ENCODE measurements at places on chromosomes 3 and 15.

- DNase-seq = no peak
Observed at GRCh38 chr15:76983590-76984375, 11.1 kb upstream of the PSTPIP1 start.

DNA sequence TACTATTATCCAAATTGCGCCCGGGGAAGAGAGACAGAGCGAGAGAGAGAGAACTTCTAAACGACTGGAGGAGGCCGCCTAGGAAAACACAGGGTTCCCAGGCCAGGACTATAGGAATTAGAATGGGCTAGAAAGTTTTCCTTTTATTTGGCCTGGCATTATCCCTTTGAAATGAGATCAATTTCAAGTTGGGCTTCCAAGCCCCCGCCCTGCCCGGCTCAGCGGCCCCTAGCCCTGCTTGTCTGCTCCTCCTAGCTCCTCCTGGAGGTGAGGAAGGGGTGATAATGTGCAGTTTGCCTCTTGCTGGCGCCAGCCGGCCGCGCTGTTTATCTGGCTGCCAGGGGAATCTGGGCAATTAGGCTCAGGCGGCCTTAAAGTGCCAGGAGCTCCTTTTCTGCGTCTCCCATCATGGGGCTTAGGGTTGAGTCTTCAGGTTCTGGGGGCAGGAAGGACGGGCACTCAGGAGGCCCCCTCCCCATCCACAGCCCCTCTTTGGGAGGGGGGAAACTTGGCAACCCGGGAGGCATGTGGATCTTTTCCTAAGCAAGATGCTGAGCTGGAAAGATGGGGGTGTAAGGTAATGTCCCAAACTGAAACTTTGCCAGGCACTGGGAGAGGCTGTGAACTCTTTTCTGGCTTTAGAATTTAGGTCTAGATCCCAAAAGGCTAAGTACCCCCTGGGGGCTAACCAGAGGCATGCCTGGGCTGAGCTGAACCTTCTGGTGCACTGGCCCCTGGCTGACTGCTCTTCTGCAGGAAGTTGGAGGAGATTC is 5.5 kb downstream of the SMAD6 start:
- no peak for DNase-seq

DNA sequence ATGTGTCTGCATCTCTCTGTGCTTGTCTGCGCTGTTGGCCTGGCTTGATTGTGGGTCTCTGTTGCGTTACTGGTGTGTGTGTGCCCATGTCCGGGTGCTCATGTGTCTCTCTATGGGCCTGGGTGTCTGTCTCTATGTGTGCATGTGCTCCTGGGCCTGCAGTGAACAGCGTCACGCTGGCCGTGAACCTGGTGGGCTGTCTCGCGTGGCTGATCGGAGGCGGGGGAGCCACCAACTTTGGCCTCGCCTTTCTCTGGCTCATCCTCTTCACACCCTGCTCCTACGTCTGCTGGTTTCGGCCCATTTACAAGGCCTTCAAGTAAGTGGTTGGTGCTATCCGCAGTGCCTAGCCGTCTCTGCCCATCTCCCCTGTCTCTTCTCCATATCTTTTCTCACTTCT is 7.0 kb upstream of the PPCDC start:
- no peak for DNase-seq

- DNase-seq = no peak
Observed at GRCh38 chr15:20358066-20358778, 183.4 kb downstream of the GOLGA6L6 start.

DNA sequence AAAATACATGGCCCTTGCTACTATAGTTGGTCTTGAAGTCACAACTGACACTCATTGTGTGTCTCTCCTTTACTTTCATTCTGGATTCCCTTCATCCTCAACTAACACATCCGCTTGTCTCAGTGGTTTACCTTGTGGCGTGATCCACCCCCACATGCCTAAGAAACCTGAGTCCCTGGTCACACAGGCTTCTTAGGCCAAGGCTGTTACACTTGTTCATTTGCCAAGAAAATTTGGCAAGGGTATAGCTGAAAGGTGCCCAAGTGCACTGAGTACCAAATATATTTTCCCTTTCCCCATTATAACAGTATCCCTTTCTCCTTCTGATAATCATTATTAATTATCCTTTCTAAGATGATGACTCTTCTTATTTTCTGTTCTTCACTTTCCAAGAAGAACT is 207.6 kb upstream of the STAC start:
- no peak for DNase-seq

- DNase-seq = no peak
Observed at GRCh38 chr3:131082871-131083863, 56.5 kb downstream of the NEK11 start.

GRCh38 chr15:24733659-24734058 is 58.1 kb downstream of the NPAP1 start:
- DNase-seq = no peak

GRCh38 chr3:182989566-182989965 is 9.2 kb upstream of the DCUN1D1 start:
- DNase-seq = no peak

DNA sequence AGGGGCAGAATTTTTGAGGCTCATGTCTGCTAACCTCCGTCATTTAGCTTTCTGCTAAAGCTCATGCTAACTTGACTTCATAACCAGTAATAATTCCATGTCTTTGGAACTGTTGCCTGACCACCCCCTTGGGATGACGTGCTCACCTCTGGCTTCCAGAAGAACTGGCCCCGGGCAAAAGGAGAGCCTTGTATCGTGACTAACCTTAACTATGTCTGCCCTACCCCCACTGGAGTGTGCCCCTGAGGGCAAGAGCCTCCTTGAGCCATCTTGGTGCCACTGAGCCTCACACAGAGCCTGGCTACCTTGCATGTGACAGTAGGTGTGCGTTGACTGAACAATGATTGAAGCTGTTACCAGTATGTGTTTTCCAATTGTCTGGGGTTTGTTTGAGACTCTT is 4.7 kb downstream of the LRRK1 start:
- DNase-seq = no peak

DNA sequence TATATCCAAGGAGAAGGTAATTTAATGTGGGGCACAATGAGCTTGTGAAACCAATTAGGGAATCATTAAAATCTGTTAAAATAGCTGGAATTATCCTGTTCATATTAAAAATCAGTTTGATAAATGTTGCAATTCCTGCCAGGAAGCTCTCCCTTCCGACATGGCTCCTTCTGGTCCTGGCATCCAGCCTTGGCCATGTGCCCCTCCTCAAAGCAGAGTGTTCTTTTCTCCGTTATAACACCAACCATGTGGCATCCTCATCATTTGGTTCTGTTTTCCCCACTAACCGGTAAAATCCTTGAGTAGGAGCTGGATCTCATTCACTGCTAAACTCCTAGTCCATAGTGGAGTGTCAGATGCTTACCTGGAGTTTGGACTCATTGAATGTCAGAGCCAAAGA is 127.2 kb downstream of the ARNT2 start:
- no peak for DNase-seq

GRCh38 chr3:48271763-48272498 is 31.0 kb downstream of the ZNF589 start:
- no peak for DNase-seq

GRCh38 chr3:154356009-154356408 is 31.7 kb upstream of the DHX36 start:
- DNase-seq = no peak

- no peak for DNase-seq
Observed at GRCh38 chr3:62990704-62991413, 115.6 kb upstream of the CADPS start.

GRCh38 chr3:104717828-104718196 is 648.9 kb upstream of the ALCAM start:
- no peak for DNase-seq

- DNase-seq = no peak
Observed at GRCh38 chr3:107430214-107430995, 53.2 kb downstream of the CCDC54 start.

DNA sequence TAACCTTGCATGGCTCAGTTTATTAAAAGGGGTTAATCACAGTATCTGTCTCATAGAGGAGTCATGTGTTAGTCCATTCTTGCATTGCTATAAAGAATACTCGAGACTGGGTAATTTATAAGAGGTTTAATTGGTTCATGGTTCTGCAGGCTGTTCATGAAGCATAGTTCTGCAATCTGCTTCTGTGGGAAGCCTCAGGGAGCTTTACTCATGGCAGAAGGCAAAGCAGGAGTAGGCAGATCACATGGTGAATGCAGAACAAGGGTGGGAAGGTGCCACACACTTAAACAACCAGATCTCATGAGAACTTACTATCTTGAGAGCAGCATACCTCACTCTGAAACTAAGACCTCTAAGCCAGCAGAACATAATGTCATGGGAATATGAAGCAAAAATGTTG is 42.2 kb upstream of the PTX3 start:
- no peak for DNase-seq

DNA sequence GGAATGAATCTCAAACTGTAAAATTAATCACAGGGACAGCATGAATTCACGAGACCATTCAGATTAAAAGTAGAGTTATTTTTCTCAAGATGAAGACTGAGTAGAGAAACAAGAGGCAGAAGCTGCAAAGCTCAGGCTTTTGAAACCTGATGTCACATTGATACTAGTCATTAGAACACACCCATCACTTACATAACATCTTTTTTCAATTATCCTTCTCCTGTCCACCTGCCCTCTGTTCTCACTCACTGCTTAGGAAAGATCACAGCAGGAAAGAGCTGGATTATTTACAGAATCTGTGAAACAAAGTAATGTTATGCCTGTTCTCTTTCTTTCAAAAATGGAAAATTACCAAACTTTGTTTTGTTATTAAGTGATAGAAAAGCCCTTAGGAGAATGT is 72.0 kb upstream of the CDAN1 start:
- no peak for DNase-seq

DNA sequence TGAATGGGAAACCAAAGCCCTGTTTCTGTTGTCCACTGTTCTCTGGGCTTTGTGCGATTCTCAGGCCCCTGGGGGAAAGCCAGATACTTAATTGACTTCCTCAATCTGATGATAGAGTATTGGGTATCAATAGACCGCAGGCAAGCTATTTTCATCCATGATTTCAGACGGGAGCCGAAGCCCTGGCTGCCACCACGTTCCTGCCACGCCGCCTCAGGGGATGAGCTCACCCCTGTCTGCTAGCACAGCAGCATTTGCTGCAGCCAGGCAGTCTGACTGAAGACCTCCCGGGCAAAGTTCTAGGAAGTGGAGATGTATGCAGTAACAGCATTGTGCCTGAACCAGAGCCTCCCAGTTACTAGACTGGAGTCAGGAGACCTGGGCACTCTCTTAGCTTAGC is 69.8 kb downstream of the ISG20 start:
- no peak for DNase-seq

DNA sequence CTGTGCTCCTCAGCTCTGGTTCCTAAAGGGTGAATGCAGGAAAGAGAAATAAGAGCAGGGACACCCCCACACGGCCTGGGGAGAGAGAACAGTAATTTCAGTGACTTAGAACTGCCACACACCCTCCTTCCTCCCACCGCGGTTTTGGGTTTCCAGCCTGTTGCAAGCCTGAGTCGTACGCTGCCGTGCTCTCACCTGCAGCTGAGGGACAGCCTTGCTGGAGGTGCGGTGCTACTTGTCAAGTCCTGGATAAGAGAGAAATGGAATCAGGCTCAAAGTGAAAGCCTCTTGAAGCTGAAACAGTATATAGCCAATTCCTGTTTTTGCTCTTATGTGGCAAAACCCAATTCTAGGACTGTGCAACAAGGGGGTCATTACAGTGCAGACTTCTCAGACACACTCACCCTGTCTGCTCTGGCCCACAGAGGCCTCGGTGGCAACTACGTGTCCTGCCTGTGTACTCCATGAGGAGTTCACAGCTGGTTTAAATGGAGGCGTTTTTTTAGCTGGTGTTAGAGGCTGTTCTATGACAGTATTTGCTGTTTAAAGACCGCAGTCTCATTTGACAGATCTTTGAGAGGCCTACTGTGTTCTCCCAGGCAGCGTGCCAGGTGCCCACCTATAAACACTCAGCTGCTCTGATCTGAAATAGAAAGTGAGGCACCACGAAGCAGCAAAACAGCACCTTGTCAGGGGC is 42.9 kb downstream of the TBC1D2B start:
- DNase-seq = peak; percentile 67

DNA sequence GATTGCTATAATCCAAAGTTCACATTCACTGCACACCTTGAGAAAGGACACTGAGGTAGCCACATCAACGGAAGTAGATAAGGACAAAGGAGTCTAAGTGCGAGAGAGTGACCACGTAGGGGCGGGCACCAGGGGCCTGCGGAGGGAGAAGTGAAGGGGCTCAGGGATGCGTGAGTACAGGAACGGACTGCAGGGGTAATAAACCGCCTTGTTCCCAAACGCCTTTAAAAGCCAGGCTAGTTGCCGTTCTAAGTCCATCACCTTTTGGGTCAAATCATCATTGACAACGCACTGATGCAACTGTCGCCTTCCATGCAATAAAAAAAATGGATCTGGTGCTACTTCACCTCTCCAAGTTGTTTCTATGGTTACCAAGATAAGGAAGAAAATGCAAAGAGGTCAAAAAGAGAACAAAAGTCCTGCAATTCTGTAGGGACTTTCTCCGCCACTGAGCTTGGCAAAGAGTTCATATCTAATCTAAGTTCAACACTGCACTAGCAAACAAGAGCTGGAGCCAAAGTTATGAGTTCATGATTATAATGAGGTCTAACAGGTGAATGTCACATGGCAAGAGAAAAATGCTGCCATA is 32.6 kb upstream of the ATP11B start:
- DNase-seq = no peak

DNA sequence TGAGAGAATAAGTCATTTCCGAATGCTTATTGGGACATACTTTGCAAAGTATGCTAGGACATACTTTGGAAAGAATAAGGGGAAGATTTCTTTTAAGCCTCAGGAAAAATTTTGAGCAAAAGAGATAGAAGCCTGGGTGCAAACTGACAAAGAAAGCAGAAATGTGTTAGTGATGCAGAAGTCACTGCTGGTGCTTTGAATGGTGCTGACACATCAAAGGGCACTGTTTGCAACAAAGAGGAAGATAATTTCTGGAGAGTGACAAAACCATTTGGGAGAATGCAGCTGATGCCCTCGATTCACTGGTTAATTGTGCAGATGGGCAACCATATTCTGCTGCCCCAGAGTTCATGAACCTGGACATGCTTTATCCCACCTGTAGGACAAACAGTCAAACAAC is 11.0 kb upstream of the RAP2B start:
- no peak for DNase-seq

DNA sequence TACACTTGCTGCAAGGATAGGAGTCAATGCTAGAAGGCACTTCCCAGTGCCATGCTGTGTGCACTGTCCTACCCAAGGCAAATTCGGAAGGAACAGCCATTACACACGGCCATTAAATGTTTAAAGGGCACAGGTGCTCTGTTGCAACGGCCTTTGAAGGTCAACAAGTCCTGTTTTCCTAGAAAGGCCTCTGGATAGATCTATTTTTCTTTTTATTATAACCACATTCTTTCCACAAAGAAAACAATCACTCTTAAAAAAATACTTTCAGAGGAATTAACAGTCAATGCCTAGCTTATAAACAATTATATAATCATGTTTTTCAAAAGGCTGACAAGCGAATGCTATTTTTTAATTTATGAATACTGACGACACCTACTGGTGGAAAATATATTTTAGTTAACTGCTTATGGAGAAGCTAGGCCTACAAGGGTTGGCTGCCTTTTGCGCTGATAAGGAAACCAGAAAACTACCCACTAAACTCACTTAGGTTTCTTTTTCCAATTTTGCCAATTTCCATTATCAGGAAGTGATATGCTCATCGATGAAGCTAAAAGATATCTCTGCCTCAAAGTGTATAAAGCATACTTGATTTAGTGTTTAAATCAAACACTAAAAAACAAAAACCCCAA is 2.4 kb downstream of the ARHGEF3 start:
- DNase-seq = no peak

Measured in stimulated activated CD4-positive, alpha-beta T cell treated with anti-CD3 and anti-CD28 coated beads, Interleukin-1b, Interleukin-23, amount 100 ng/mL, for 4 hours (primary cell).